ENCODE measurements at places on chromosomes 4 and X.
A peak's percentile ranks its signal among the peaks of the same experiment; 100 is the strongest.

DNA sequence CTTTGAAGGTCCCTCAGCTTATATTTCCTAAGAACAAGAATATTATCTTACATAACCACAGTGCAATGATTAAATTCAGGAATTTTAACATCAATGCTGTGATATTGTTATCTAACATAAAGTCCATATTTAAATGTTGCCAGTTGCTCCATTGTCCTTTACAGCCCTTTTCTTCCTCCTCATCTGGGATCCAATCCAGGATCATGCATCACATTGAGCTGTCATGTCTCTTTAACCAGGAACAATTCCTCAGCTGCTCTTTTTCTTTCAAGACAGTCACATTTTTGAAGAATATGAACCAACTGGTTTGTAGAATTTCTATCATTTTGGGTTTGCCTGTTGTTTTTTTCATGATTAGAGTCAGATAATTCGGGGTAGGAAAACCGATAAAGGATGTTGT is 12.0 kb downstream of the TMSB4X start:
- DNase-seq, result no peak

GRCh38 chrX:39725928-39726619 is 371.7 kb downstream of the BCOR start:
- DNase-seq, result no peak

DNA sequence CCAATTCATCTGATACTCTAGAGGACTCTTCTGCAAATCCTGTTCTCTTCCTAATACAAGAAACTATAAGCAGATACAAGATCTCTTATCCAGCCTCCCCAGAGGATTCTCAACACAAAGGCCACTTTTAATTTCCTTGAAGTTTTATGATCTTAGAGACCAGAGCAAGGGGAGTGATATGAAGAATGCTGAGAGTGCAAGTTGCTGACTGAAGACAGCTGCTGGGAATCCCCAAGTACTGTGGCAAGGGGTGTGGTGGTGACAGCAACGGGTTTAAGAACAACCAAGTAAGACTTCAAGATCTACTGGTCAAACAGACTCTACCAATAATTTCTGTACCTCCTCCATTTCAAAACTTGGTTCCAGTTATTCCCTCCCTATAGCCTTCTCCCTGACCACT is 7.0 kb downstream of the AMMECR1 start:
- DNase-seq, result no peak

- peak; percentile 24 for DNase-seq
These were observed 1.5 kb downstream of the TRIM2 start for GRCh38 chr4:153205757-153206156.

DNA sequence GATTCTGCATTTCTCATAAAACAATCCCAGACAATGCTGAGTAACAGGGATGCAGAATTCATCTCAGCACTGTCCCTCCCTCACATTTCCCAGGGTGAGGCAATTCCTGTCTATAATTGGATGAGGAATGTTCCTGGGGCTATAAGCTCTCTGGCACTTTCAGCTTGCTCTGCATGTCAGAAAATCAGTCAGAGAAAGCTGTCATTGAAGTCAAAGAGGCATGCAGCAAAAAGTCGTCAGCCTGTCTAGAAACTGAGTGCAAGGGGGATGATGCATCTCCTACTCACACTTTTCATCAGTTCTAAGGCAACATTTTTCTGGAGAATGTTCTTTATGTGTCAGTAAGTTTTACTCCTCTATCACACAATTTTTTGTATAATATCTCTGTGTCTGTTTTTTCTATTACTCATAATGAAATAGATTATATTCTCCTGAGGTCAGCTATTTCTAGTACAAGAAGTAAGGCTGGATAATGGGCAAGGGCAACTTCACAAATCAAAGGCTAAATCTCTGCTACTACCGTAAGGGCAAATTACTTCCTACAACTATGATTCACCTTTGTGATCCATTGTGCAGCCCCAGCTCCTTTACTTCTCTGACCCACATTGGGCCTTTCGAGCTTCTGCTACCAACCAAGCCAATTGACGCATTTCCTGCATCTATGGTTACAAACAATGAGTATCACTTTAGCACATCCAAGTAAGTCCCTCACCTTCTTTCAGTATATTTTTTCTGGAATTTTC is 56.0 kb downstream of the TASL start:
- DNase-seq, result no peak

- DNase-seq, result no peak
These were observed 1408.0 kb downstream of the PCDH18 start for GRCh38 chr4:136124251-136124745.

GRCh38 chr4:73923631-73923937 is 54.4 kb downstream of the CXCL1 start:
- no peak for DNase-seq

DNA sequence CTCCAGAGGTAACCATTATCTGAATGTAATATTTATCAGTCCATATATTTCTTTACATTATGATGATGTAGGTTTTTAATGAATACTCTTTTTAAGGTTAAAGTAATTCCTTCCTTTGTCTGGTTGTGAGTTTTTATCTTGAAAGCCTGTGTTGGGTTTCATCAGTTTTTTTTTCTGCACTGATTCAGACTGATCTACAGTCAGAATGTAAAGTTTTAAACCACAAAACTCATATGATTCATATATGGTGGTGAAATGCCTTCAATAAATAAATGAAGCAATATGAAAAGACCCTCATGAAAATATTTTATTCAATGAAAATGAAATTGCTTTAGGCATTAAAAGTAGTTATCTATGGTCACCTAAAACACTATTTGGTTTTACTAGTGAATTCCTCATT is 47.1 kb downstream of the SORBS2 start:
- no peak for DNase-seq

- DNase-seq, result no peak
These were observed 15.6 kb upstream of the SULT1E1 start for GRCh38 chr4:69875576-69875975.

GRCh38 chrX:74085642-74086236 is 218.2 kb upstream of the ZCCHC13 start:
- no peak for DNase-seq

- DNase-seq, result no peak
These were observed 402.8 kb upstream of the NWD2 start for GRCh38 chr4:36841583-36842326.
